ENCODE measurements at places on chromosomes 16 and 17.
A peak's percentile ranks its signal among the peaks of the same experiment; 100 is the strongest.

GRCh38 chr16:11597235-11598095 is 10.7 kb upstream of the LITAF start:
- peak; percentile 38 for DNase-seq

- DNase-seq = no peak
Measured at GRCh38 chr17:69967910-69968411, 107.1 kb upstream of the KCNJ16 start.

- DNase-seq = no peak
Measured at GRCh38 chr17:4479340-4479981, 19.2 kb upstream of the SPNS2 start.

- DNase-seq = no peak
Measured at GRCh38 chr16:65600629-65601028, 478.8 kb upstream of the CDH11 start.

DNA sequence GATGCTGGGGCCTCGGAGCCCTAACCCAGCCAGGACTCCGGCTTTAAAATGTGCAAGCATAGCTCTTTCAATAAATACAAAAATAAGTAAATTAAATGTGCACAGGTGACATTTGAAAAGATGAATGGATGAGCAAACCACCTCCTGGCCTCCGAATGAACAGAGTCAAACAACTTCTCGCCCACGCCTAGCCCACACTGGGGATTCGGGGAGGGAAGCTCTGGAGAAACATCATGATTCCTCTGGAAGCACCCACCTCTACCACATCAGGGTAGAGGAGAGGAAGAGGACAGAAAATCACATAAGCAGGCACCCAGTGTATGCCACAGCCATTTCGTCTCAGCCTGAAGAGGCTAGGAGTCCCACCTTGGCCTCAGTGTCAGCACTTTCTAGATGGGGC is 105.8 kb downstream of the SDK2 start:
- DNase-seq = no peak

- DNase-seq = no peak
Measured at GRCh38 chr17:48546924-48547807, 2.3 kb upstream of the HOXB2 start.

- no peak for DNase-seq
Measured at GRCh38 chr16:80631581-80631980, 90.8 kb downstream of the DYNLRB2 start.

DNA sequence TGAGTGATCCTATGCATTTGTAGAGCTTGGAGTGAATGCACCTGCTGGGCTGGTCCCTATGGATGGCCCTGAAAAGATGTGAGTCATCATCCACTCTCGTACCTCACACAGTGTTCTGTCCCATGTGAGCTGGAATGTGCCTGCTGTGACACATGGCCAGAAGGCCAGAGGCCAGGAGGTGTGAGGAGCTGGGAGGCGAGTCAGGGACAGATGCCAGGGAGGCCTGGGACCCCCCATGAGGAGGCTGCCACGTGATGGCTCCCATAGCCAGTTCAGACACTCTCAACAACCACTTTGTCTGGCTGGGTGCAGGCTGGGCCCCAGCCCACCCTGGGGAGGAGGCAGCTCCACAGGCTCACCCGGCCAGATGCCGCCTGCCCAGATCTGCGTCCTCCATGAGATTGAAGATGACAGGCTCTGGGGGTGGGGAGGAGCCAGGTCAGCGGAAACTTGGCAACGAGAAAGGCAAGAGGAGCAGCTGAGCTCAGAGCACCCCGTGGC is 168.8 kb downstream of the C16orf78 start:
- no peak for DNase-seq

GRCh38 chr16:5916711-5917191 is 819.2 kb upstream of the EEF2KMT start:
- DNase-seq = no peak

GRCh38 chr17:42553161-42553818 is 567 bp downstream of the HSD17B1 start:
- DNase-seq = no peak

GRCh38 chr17:77242118-77242851 is 101.5 kb downstream of the SEC14L1 start:
- DNase-seq = no peak

DNA sequence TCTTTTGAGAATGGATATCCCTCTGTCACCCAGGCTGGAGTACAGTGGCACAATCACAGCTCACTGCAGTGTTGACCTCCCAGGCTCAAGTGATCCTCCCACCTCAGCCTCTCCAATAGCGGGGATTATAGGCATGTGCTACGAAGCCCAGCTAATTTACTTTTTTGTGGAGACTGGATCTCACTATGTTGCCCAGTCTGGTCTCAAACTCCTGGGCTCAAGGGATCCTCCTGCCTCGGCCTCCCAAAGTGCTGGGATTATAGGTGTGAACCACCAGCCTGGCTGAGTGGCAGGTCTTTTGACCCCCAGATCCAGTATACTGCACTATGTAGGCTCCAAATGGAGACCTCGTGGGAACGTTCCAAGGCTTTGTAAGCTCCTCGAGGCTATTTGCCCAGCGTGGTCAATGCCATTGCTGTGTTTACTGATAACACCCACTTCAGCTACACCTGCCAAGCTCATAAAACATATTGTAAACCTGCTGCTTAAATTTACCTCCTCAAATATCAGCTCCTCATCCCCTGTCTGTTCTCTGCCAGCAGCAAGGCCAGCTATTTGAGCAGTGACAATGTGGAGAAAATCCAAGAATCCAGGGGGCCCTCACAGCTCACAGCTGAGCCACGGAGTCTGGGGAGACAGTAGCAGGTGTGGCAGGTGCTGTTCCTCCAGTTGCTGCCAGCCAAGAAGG is 16.2 kb upstream of the KIFC3 start:
- no peak for DNase-seq

- no peak for DNase-seq
Measured at GRCh38 chr17:33982909-33983308, 272.2 kb upstream of the CCL2 start.

DNA sequence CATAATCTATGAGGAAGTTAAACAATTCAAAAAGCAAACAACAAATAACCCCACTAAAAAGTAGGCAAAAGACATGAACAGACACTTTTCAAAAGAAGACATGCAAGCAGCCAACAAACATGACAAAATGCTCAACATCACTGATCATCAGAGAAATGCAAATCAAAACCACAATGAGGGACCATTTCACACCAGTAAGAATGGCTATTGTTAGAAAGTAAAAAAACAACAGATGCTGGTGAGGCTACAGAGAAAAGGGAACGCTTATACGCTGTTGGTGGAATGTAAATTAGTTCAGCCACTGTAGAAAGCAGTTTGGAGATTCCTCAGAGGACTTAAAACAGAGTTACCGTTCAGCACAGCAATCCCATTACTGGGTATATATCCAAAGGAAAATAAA is 24.4 kb downstream of the TNFRSF13B start:
- DNase-seq = no peak

DNA sequence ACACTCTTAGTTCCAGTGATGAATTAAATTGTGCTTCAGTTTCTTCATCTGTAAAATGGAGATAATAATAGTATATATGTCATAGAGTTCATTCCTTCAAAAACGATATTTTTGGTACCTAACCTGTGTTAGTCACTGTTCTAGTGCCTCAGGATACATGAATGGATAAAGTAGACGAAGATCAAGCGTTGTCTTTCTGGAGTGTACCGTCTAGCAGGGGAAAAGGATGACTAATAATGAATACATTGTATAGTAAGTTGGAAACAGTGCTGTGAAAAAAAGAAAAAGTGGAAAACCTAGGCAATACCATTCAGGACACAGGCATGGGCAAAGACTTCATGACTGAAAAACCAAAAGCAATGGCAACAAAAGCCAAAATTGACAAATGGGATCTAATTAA is 8.6 kb downstream of the KRT10 start:
- DNase-seq = no peak

DNA sequence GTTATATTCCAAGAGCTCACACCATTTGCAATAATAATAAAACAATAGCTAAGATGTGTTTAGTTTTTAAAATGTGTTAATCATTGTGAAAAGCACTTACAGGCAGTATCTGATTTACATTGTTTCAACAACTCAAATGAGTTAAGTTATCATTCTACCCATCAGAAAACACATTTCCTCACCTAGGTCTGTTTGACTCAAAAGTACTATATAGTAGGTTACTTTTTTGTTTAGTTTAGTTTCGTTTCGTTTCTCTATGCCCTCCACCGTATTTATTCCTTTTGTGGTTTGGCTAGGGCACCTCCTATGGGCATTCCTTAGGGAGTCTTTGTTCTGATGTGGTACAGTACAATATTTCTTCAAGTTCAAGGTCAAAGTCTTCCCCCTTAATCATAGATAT is 201.6 kb downstream of the PRKCB start:
- DNase-seq = no peak

DNA sequence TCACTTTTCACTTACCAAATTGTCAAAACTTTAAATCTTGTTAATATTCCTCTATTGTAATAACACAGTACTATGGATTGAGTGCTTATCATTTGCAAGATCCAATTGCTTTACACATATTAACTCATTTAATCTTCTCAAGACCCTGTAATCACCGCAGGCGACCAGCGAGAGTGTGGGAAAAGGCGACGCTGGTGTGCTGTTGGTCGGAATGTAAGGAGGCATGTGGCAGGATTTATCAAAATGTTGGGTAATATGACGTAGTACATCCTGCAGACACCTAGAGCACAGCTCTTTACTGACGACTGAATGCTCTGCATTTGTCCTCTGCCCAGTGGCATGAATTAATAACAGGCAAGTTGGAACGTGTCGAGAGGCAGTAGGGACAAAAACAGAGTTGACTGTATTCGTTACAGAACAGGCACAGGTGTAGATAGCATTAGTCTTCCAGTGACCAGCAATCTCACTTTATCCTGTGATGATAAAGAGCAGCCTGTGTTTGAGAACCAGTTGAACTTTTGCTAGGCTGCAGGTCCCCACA is 80.3 kb downstream of the TNRC6C start:
- no peak for DNase-seq

DNA sequence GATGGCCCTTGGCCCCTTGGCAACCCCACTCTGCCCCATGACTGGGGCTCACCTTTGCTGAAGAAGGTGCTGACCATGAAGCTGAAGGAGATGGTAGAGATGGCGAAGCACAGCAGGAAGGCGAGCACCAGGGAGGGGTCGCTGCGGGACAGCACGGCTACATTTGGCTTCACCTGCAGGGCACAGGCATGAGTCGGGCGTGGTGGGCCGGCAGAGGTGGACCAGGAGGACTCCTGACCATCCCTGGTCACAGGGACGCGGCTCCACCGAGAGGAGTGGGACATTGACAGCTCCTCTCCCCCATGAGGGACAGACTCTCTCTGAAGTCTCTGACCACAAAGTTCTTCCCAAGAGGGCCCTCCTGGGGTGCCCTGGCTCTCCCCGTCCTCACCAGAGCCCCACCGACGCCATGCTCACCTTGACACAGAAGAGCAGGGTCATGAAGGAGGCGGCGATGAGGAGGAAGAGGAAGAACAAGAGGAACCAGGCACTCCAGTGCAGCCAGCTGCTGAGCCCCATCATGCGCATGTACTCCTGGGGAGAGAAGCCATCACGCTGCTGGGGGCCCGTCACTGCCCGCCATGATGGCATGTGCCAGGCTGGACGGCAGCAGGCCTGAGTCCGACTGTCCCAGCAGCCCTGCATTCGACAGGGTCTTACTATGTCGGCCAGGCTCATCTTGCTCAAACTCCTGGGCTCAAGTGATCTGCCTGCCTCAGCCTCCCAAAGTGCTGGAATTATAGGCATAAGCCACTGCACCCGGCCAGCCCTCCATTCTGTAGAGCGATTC is 23.1 kb downstream of the ABCA3 start:
- DNase-seq = no peak

DNA sequence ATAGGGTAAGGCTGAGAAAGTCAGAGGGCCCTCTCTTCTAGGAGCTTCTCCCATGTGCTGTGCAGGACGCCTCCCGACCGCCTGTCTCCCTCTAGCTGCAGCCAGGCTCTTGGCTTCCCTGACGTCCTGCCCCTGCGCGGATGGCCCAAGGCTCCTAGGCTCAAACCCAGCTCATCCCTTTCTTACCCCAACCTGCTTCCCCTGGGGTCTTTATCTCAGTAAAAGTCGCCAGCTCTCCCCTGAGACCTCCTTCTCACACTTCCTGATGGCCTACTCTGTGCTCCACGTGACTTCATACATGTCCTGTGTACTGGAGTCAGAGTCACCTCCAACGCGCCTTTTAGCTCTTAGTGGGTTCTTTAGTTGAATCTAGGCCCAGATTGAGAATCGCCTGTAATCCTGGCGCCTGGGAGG is 1.1 kb upstream of the ZNF747 start:
- peak; percentile 63 for DNase-seq

DNA sequence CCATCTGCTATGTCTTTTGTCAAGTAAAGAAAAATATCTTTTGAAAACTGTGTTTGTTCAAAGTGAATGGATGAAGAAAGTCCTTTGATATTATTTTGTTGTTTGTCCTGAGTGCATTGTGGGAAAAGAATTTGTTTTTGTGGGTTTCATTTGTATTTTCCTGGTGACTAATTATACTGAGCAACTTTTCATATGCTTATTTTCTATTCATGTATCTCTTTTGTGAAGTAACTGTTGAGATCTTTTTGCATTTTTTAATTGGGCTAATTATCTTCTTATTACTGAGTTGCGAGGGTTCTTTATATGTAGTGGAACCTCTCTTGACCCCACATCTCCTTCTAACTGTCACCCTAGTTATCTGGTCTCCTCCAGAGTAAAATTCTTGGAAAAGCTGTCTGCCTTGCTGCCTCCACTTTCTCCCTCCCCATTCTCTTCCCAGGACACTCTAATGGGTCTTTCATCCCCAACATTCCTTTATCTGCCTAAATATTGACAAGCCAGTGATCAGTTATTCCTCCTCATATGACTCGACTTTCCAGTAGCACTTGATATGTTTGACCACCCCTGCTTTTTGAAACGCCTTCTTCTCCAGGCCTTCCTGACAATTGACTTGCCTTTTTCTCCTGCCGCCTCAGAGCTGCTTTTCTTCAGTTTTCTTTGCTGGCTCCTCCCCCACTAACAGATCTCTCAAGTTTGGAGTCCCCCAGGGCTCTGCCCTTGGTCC is 117.6 kb upstream of the HAS3 start:
- DNase-seq = no peak

DNA sequence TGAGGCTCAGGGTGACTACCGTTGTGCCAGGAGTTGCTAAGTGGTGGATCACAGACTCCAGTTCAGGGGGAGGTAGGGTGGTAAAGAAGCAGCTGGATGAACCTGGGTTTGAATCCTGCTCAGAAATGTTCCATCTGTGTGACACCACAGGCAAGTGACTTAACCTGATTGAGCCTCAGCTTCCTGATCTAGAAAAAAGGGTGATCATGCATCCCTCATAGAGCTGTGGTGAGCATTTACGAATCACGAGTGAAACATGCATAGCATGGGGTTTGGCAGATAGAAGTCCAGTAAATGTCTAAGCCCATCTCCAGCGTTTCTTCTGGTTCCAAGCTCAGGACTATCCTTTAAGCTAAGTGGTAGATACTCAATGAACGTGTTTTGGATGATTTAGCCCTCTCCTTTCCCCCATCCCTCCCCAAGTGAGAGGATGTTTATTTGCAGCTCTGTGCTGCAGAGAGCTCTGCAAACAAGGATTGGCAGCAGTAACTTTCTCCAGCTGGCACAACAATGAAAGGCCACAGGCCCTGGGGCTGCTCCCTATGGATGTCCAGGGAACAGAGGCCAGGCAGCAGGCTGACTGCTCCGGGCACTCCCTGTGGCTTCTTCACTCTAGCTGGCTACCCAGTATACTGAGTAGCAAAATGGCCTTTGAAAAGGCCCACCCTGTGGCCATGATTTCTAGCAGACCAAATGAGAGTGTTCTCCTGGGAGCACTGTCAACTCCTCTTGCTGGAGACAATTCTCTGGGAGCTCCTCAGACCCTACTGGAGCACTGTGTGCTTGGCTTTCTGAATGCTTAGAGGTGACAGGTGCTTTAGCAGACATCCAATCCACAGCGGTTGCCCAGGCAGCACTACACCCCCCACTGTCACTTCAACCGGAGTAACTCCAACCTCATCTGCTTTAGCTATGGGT is 21.3 kb downstream of the CA4 start:
- DNase-seq = no peak

GRCh38 chr17:78250891-78251772 is 19.7 kb downstream of the TMEM235 start:
- DNase-seq = peak; percentile 84

Data from activated CD8-positive, alpha-beta memory T cell treated with anti-CD3 and anti-CD28 coated beads, Interleukin-2, amount 50 U/mL, for 4 hours (primary cell).